ENCODE measurements at places on chromosomes 2 and 18.

GRCh38 chr2:207525296-207525695 is 4.5 kb upstream of the CREB1 start:
- DNase-seq, result no peak

DNA sequence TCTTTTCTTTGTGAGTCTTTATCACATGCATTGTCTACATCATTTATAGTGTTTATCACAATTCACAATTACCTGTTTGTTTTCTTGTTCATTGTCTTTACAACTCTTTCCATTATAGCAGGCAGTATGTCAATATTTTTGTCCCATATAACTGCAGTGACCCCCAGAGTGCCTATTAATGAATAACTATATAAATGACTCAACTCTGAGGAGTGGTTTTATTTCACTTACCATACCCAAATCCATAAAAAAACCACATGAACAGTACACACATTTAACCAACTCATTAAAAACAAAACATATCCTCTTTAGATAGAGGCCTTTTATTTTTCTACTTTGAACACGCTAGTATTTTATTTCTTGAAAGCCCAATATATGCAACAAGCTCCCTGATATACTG is 1419.1 kb upstream of the NXPH2 start:
- DNase-seq, result no peak

DNA sequence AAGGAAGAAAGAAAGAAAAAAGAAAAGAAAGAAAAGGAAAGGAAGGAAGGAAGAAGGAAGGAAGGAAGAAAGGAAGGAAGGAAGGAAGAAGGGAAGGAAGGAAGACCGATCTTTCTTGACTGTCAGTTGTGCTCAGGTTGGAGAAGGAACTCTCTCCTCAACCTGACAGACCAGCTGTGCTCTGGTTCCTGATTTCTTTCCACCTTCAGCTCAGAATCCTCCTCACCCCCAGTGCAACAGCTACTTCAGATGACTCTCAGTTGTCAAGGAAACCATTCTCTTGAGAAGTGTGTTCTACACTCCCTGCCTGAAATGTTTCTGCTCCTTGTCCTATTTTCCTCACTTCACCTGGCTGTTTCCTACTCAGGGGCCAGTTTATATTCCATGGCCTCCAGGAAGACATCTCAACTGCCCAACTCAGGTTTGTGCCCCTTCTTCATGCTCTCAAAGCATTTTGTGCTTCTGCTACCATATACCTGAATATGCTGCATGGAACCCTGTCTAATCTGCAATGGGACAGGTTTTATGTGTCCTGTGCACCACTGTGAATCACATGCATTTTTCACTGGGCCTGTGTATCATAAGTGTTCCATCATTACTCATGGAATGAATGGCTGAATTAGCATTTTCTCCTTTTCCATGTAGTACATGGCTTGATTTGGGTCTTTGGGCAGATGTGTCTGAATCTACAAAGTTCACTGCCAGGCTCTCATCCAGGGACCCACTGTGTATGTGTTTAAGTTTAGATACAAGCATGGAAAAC is 32.8 kb upstream of the DOCK10 start:
- DNase-seq, result no peak

DNA sequence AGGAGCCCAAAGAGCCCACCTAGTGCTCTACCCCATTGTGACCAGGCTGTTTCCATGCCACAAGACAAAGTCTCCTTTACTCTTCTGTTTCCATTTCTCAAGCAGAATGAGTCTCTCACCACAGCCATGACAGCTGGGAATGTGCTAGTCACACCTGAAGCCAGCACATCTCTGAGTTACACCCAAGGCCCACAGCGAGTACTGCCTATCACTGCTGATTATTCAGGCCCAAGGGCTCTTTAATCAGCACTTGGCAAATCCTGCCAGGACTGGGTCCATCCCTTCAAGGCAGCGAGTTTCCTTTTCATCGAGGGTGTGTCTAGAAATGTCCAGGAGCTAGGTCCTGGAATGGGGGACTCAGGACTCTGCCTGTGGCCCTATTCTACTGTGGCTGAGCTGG is 14.6 kb upstream of the PPP1R1C start:
- DNase-seq, result no peak

GRCh38 chr2:117956036-117956796 is 57.7 kb downstream of the CCDC93 start:
- DNase-seq, result no peak

GRCh38 chr2:55157474-55157884 is 74.6 kb downstream of the CLHC1 start:
- DNase-seq, result no peak

GRCh38 chr18:23207191-23207955 is 72.1 kb downstream of the CABLES1 start:
- no peak for DNase-seq

DNA sequence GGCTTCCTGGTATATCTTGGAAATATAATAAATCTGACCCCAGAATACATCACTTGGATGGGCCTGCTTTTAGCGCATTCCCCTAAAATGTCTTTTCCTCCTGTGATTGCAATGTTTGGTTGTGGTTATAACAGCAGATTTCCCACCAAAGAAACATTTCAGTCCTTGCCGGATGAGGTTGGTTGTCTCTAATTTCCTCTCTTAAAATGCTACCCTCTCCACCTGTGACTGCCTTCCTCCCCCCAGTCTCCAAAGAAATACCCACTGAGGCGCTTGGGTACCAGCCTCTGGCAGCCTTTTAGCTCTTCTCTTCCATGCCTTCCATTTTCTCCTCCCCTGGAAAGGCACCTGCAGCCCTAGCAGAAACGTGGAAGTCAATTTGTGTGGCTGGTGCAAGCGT is 102.1 kb upstream of the SIX3 start:
- DNase-seq, result no peak

DNA sequence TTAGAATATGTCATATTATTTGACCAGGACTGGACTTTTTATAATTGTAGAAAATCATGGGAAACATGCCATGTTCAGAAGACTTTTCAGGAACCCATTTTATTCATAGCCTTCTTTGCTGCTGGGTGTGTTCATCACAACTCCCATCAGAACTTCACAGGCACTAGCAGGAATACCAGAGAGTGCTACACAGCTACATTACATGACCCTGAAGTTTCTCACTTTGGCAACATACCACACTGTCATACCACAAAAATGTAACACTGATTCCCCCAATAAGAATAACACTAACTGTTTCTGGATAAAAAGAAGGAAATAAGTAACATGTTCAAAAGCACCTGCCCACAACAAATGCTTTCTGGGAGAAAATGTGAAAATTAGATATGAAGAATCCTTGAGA is 405.4 kb downstream of the CDH2 start:
- no peak for DNase-seq

DNA sequence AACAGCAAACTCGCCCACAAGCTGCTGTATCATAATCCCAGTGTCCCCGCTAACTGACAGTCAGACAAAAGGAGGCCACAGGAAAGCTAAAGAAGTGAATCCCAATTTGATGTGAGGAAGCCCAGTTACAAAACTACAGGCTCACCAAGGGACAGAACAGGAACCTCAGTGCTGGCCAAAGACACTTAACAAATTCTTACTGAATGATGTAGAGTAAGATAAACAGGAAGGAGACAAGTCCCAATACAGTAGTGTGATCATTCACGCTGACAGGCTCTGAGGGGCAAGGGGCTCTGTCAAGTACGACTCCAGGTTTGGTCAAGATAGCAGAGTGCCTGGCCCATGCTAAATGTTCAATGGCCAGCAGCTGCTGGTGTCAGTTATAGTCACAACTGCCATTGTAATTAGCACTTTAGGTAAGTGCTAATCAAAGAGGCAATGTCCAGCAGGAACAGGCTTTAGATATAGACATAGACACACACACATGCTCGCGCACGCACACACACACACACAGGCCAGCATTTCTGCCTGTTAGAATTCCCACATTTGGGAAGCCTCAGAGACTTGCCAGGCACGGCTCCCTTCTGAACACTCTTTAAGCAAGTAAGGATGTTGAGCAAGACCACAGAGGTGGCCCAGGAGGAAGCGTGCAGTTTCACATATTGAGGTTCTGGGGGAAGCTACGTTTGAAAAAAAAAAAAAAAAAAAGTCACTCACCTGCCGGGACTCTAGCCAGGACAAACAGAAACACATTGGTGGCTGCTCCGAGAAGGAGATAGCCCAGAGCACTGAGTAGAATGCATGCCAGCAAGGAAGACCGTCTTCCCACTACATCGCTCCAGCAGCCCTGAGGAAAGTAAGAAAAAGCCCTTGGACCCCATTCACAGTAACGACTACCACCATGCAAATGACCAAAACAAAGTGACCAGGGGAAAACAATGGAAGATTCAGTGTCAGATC is 35.4 kb upstream of the TMEM182 start:
- DNase-seq, result no peak

DNA sequence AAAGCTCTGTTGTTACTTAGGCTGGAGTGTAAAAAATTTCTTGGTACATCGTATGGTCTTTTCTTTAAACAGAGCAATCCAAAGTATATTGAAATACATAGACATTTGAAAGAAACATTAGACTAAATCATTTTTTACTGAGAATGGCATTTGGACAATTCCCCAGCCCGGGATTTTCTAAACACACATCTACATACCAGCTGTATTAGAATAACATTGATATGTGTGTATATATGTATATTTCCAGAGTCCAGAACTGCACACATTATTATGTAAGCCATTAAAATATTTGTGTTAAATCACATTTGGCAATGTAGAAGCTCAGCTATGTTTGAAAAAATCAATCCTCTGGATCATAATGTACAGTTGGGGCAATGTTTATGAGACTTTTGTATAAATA is 1853.6 kb upstream of the LRRTM1 start:
- no peak for DNase-seq
